ENCODE measurements at places on chromosomes 4 and X. TPM values are rescaled to one million over a fixed set of nuclear protein-coding genes. Genes with fewer than 3 reads are reported as not detected.

GRCh38 chrX:15151267-15152186, 118.4 kb downstream of the ASB9 start:
- DNase-seq: no peak

DNA sequence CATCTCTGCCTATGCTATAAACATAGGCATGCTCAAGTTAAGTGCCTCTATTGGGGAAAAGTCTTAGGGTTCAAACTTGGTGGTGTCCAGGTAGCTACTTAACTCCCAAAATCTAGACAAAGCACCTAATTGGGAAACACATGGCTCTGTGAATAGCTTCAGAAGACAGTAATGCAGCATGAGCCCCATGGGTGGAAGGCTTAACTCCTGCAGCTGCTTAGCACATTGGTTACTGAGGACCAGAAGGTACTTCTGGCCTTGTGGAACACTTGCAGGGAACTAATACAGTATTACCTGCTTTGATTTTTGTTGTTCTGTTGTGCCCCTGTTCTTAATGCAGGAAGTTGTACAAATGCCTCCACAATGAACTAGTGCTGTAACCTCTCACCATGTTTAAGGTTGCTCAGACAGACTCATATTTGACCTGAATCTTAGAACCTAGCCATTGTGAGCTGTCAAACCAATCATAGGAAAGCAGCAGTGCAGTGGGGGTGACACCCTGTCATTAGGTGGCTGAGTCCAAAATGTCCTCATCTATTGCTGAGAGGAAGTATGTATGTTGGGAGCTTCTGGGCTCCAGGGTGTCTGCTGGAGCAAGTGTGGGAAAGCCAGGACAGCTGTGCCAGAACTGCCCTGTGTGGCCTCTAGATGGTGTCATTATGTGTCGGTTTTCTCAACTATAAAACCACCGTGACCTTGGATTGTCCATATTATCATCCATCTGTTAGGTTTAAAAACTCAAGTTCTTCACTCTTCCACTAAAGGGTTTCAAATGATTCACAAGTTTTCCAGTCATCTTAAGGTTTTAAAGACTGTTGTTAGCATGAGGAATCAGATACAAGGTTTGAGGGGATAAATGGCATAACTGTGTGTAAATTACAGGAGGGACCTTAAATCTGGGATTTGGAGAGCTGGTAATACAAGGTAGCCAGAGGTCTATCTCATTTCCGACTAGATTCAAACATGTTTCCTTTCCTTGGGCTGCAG, 69.9 kb upstream of the WDR1 start:
- DNase-seq: no peak

DNA sequence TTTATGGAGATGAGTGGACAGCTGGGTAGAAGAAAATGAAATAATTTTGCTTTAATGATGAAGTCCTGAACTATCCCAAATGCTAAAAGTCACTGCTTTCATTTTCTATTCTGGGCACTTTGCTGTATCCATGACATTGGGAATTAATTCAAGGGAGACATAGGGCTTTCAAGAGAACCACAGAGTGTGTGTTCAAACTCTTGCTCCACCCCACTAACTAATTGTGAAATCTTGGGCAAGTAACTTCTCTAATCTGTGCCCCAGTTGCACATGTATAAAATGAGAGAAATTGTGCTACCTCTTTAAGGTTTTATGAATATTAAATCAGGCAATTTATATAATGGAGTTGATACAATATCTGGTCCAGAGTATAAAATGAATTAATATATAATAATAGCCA, 1422.0 kb downstream of the ADGRL3 start:
- DNase-seq: no peak

Gene FGF13
- total RNA-seq: not detected

Gene CT45A1
- total RNA-seq: not detected

Gene CHST7
- 6.1 TPM for total RNA-seq

DNA sequence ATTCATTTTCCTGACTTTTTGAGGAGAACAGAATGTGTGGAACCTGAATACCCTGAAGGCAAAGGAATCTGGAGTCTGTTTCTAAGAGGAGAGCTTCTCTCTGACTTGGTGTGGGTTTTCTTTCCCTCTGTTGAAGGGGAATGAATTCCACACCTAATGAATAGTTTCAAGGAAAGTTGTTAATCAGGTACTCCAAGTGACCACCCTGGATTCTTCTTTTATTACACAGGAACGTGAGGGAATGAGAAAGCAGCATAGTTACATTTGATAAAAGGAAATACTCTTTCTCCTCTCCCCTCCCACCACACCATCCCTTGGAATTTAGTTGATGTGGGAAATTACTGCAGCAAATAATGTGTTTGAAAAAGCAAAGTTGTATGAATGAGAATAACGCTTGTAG, 29.7 kb downstream of the SLIT2 start:
- DNase-seq: no peak

DNA sequence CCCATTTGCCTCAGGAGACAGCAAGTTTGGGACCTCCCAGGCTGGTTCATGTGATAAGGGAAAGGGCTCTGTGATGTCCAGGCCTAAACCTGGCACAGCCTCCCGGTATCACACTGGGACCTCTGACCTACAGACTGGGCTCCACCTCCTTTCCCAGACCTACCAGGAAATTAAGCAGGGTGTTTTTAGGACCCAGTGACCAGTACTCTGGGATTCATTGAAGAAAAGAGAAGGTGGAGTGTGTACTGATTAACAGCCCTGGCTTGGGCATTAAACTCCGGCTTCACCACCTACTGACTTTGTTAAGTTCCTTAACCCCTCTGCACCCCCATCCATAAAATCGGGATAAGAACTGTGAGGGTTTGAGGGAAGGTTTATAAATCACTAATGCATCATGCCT, 28.6 kb downstream of the ASB9 start:
- DNase-seq: no peak

DNA sequence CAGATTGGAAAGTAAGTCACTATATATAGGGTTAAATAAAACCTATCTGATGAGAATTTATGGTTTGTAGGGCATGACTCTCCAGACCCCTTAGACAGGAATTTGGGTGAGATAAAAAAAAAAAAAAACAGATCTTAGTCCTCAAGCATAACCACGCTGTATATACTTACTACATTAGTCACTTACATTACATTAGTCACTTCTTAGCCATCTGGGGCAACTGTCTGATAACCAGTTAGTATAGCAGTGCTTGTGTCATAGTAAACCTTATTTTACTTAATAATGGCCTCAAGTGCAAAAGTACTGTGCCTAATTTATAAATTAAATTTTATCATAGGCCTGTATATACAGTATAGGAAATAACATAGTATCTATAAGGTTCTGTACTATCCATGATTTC, 60.2 kb upstream of the RPS6KA6 start:
- DNase-seq: no peak

GRCh38 chr4:104879367-104879766, 267.3 kb upstream of the TET2 start:
- no peak for DNase-seq

DNA sequence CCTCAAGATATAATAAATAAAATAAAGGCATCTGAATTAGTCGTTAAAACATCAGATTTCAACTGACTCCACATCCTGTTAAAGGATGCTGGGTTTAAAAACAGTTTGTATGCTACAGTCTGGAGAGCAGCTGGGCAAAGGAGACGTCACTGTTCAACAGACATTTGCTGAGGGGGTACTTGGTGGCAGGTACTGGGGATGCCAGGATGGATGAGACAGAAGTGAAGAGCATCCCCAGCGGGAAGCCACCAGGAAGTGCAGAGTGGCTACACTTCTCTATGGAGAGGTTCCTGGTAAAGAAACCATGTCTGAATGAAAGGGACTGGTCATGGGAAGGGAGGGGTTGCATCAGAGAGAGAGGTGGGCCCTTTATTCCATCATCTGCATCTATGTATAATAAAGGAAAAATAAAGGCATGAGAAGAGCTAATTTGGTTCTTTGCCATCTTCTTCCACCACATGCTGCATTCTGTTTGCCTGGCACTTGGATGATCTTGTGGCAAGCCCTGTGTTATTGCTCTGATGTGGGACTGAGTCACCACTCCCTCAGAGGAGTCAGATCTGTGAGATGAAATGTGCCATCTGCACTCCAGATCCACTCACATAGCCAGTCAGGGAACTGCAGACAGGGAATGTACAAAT, 145.0 kb downstream of the SOWAHB start:
- DNase-seq: no peak

Gene RAB39B
- total RNA-seq: 2.0 TPM

GRCh38 chr4:6043843-6044242, 25.6 kb upstream of the C4orf50 start:
- no peak for DNase-seq

- DNase-seq: no peak
These were observed 1295.8 kb upstream of the AGA start for GRCh38 chr4:178738026-178738425.

DNA sequence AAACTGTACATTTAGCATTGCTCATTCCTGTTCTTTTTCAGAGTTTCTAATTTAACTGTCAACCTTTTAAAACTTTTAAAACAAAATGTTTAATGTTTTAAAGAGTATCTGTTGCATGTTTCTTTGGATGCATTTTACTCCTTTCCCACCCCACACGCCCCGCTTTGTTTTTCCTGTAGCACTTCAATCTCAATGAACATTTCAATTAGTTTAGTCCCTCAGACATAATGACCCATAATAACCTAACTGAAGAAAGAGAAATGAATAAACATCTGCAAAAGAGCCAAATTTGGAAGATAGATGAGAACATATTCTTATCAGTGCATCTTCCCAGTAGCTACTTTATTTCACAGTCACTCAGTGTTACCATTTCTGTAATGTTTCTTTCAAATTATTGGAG, 7.5 kb downstream of the PCDH10 start:
- no peak for DNase-seq

Gene PDGFC
- 14.5 TPM for total RNA-seq

- no peak for DNase-seq
These were observed 63.4 kb downstream of the PSAPL1 start for GRCh38 chr4:7371210-7371941.

Gene ADGRG4
- not detected for total RNA-seq

DNA sequence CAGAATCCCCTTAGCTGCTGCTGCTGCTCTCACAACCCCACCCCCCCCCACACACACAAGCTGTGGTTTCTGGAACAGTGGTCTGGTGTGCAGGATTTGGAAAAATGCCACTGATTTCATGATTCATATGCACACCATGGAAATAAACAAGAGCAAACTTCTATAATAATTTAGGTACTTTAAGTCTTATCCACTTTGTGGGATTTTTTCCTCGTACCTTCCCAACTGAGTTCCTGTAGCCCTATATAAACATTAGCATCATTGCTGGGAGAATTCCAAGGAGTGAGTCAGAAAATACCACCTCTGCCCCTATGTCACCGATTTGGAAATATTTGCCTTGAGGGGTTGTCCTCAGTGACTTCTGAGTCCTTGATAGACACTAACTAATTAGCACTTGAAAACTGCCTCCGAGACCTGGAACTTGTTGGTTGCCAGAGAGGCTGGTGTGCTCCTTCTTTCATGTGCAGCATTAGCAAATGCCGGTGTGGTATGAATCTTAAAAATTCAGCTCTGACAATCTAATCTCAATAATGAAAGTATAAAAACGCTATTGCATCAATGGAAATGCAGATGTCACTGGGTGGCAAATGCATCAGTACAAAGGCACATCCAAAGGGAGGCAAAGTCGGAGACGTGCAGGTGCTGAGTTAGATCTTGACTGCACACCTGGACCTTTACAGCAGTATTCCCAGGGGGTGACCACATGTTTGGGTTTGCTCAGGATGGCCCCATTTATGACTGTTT, 61.8 kb downstream of the CPE start:
- DNase-seq: no peak

Gene APLN
- total RNA-seq: 1.1 TPM

Gene LRCH2
- total RNA-seq: 0.13 TPM

Gene PITX2
- 0.44 TPM for total RNA-seq

Gene GASK1B
- 1.1 TPM for total RNA-seq

Gene GPR119
- not detected for total RNA-seq

DNA sequence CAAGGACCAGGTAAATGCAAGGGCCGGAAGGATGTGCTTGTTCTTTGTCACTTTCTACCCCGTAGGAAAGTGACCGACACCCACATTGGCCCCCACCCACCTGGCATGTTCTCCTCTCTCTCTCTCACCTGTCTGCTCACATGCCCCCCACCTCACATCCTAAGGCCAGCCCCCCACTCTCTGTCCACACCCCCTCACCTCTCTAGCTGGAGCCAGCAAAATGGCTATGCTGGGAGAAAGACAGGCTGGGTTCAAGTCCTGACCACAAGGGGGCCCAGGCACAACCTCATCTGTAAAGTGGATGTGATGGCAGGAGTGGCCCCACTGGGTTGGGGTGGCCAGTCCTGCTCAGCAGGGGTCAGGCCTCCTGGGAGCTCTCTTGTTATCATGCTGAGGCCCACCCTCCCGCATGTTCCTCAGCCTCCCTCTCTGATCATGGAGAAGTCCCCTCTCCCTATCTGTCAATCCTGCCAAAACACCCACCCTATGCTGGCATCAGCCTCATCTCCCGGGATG, 1.7 kb upstream of the PPP2R2C start:
- DNase-seq: no peak

DNA sequence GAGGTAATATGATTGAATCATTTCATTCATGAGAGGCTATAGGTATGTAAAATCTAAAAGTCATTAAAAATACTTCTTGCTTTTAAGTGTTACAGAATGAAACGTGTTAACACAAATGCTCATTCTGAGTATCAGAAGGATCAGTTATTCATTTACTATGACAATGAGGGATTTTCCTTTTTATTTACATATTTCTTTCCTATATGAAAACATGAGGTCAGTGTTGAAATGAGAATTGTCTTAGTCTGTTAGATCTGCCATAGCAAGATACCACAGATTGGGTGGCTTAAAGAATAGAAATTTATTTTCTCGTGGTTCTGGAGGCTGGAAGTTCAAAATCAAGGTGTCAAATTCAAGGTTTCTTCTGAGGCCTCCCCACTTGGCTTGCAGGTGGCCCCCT, 181.2 kb downstream of the ARHGAP10 start:
- DNase-seq: no peak

Gene CHIC2
- 10.3 TPM for total RNA-seq

Gene CFAP299
- total RNA-seq: not detected

GRCh38 chr4:1002131-1002630, 9.0 kb upstream of the SLC26A1 start:
- DNase-seq: no peak

- no peak for DNase-seq
These were observed 388.9 kb downstream of the PPARGC1A start for GRCh38 chr4:23500894-23501449.

Gene EDA2R
- total RNA-seq: 0.05 TPM

Gene MAGEA10
- total RNA-seq: not detected

DNA sequence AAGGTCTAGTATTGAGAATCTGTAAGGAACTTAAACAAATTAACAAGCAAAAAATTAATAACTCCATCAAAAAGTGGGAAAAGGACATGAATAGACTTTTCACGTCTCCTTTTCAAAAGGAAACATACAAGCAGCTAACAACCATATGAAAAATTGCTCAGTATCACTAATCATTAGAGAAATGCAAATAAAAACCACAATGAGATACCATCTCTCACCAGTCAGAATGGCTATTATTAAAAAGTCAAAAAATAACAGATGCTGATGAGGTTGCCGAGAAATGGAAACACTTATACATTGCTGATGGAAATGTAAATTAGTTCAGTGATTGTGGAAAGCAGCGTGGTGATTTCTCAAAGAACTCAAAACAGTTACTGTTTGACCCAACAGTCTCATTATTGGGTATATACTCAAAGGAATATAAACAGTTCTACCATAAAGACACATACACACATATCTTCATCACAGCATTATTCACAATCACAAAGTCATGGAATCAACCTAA, 410.4 kb upstream of the SMIM31 start:
- DNase-seq: no peak
